ENCODE measurements at places on chromosomes 1 and 21.

GRCh38 chr1:6646499-6647148 lies 22.0 kb downstream of the THAP3 start:
- no peak for DNase-seq

DNA sequence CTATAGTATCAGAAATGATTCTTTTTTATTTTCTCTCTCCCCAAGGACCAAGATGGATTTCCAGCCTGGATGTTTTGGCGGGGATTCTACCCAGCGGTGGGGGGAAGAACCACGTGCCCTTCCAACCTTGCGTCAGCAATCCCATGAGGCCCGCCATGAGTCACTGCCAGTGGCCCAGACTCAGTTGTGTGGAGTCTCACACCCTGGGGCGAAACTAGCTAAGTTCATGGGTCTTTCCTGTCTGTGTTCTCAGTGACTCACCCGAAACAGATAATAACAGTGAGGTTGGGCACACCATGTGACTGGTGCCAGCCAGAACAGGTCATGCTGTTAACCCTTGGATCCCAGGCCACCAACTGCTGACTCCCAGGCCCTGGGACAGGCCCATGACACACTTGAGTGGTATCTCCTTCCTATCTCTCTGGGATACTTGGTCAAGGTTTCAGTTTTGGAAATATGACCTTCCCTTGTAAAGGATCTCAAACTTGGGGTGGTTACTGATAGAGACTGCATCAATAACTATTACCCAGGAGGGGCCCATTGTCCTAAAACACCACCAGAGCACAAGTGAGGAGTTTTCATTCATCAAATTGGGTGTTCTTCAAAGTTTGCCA lies 98.0 kb upstream of the DUSP10 start:
- peak; percentile 23 for DNase-seq

- no peak for DNase-seq
These were observed 7.9 kb downstream of the RPL11 start for GRCh38 chr1:23699280-23700179.

GRCh38 chr1:11518791-11519628 lies 40.1 kb downstream of the DISP3 start:
- no peak for DNase-seq

DNA sequence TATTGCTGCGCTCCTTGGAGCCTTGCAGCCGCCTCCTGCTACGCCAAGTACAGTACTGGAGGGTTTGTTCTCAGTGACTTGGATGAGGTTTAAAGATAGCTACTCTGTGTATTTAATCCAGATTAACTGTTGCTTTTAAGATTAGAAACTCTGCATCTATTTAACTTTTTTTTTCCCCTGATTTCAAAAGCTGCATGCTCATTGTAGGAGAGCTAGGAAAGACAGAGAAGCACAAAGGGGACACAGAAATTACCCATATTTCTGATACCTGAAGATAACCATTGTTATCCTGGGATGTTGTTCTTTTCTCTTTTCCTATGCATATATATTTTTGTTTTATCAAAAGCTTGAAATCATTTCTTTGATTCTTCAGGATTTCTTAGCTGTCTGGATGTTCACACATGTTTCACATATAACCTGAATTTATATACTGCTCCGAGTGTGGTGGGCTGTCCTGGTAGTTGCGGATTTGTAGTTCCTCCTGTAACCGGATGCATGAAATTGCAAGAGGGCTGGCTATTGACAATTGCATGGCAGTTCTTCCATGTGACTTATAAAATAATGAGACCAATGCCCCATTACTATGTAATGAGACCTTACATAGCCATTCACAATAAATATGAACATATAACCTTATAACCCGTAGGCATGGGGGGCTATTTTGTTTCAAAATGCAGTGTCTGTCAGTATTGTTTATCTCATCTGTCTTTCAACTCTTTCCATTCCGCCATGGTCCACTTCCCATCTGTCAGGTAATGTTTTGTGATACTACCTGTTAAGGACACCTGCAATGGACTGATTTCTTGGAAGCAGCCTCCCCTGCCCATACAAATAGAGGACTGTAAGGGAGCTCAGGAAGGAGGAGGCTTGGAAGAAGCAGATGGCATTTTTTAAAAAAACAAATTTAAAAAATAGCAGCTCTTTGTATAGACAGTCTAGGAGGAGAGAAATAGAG lies 1.4 kb downstream of the RAVER2 start:
- DNase-seq, result no peak

GRCh38 chr1:230104395-230105244 lies 37.6 kb downstream of the GALNT2 start:
- peak; percentile 29 for DNase-seq

GRCh38 chr1:193355178-193355577 lies 168.8 kb upstream of the B3GALT2 start:
- no peak for DNase-seq

- no peak for DNase-seq
These were observed 98.9 kb downstream of the DHRS3 start for GRCh38 chr1:12518931-12519692.

DNA sequence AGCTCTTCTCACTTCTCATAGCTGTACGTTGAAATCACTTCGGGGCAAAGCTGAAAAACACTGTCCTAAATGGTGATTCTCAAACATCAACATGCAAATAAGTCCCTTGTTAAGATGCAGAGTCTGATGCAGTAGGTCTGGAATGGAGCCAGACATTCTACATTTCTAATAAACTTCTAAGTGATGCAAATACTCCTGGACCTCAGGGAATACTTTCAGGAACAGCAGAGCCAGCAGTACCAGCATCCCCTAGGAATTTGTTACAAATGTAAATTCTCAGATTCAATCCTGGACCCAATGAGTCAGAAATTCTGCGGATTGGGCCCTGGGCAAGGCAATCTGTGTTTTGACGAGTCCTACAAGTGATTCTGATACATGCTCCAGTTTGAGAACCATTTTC lies 152.3 kb downstream of the PCNX2 start:
- DNase-seq, result no peak

GRCh38 chr1:58971629-58972140 lies 187.8 kb upstream of the JUN start:
- no peak for DNase-seq

- DNase-seq, result no peak
These were observed 43.0 kb downstream of the NPHP4 start for GRCh38 chr1:5949085-5949760.

DNA sequence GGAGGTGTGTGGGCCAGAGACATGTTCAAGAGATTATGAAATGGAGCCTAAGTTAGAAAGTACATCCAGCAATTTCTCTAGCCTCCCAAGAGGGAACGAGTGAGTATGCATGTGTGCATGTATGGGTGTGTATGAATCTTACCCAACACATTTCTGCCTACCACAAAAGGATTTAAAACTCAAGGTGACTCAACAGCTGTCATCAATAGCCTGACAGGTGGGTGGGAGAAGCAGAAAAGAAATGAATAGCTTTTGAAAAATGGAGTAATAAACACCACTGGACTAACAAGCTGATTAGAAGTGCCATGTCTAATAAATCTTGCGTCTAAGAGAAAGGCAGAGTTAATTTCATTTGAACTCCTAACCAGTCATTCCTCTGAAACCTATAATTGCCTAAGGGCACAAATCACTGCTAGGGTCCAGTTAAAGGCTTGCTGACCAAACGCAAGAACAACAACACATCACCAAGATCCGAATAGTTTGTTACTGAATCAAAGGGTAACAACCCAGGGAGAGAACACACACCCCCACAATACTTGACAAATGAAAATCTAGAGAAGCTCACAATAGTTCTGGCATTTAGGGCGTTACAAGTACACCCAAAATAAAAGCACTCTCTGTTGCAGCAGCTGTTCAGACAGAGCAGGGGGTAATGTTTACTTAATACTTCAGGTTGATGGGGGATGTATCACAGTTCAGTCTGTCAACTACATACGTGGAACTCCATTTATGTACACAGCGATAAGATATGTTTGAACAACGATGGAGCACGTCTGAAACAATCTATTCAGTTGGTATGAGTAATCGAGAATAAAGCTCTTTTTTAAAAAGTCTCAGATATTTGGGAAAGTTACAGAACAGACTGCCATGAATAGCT lies 1.4 kb downstream of the KIAA0319L start:
- no peak for DNase-seq

- DNase-seq, result no peak
These were observed 8.1 kb downstream of the PSMG1 start for GRCh38 chr21:39175154-39175553.

DNA sequence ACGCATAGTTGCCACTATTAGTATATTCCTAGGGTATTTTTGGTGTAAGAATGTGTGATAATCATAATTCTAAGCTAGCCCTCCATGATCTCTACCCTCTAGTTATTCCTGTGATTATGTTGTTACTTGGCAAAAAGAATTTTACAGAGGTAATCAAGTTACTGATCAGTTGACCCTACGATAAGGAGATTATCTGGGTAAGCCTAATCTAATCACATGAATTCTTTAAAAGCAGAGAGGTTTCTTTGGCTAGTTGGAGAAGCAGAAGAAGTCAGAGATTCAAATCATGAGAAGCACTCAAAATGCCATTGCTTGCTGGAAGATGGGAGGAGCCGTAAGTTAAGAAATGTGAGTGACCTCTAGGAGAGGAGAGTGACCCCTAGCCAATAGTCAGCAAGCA lies 72.7 kb downstream of the RPE65 start:
- no peak for DNase-seq

DNA sequence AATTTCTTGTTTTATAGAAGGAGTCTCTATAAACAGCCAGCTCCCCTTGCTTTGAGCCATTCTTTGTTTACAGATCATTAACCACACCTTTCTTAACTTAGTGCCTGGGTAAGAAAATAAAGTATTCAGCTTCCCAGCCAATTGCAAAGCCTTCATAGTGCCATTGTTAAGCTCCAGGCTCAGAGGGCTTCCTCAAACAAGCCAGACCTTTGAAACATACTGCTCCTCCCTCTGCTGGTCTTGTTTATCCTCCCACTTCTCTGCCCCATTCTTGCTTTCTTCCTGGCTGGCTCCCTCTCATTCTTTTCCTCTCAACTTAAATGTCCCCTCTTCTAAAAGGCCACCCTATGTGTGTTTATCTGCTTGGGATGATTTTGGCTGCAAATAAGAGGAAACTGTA lies 319.4 kb upstream of the ST6GALNAC5 start:
- DNase-seq, result no peak

GRCh38 chr1:27863538-27863915 lies 8.8 kb upstream of the THEMIS2 start:
- no peak for DNase-seq

- DNase-seq, result no peak
These were observed 324.9 kb upstream of the SNX7 start for GRCh38 chr1:98336472-98337083.

DNA sequence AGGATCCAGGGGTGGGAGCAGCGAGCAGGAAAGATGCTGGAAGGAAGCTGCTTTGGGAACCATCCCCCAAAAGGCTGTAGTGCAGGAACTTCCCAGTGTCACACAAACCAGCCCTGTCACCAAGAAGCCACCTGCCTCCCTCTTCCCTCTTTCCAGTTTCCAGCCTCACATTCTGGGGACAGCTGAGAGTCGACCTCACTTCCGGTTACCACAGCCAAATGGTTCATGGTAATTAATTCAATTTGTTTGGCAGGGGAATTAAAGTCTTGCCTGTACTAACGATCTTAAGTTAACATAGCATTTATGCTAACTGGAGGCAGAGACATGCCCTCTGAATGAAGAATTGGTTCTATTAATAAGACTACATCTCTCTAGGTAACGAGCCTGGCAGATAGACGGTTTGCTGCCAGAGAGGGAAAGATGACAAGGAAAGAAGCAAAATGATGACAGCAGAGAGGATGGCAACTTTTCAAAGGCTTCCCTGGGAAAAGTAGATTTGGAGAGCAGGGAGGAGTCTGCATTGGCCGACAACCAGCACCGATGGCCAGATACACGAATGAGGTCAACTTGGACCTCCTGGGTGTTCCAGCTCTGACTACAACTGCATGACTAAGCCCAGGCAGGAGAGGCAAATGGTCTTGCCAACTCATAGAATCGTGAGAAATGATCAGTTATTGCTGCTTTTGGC lies 64.1 kb downstream of the TMCO4 start:
- no peak for DNase-seq

GRCh38 chr1:39214998-39215873 lies 10.7 kb downstream of the MACF1 start:
- DNase-seq, result no peak

DNA sequence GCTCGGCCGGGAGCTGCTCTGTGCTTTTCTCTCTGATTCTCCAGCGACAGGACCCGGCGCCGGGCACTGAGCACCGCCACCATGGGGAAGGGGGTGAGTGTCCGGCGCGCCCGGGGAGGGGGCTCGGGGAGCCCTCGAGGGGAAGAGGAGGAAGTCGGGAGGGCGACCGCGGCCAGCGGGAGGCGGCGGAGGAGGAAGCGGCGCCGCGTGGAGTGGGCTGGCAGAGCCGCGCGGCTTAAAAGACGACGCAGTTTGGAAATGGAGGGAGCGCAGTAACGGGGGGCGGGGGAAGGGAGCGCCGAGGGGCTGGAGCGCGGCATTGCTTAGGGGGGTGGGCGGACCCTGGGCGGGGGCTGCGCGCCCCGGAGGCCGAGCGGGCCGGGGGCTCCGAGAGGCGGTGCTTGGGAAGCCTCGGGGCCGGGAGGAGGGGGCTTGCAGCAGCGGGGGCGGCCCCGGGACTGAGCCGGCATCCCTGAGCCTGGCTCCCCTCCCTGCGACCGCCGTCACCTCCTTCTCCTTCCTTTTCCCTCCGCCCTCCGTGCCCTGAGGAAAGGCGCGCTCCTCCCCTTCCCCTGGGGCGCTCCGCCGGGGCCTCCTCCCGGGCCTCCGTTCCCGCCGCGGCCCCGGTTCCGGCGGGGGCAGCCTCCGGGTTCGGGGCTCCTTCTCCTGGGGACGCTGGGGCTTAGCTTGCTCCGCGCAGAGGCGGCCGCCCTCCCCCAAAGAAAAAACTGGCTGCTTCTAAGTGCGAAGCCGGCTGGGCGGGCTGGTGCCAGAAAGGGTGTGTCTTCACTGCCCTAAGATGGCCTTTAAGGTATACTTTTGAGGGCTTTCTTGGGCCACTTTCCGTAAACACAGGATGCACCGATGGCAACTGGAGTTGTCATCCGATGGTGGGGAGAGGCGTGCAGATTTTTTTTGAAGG lies 648 bp downstream of the ATP1A1 start:
- DNase-seq, result peak; percentile 18

GRCh38 chr1:51551081-51551480 lies 32.0 kb upstream of the EPS15 start:
- DNase-seq, result no peak

DNA sequence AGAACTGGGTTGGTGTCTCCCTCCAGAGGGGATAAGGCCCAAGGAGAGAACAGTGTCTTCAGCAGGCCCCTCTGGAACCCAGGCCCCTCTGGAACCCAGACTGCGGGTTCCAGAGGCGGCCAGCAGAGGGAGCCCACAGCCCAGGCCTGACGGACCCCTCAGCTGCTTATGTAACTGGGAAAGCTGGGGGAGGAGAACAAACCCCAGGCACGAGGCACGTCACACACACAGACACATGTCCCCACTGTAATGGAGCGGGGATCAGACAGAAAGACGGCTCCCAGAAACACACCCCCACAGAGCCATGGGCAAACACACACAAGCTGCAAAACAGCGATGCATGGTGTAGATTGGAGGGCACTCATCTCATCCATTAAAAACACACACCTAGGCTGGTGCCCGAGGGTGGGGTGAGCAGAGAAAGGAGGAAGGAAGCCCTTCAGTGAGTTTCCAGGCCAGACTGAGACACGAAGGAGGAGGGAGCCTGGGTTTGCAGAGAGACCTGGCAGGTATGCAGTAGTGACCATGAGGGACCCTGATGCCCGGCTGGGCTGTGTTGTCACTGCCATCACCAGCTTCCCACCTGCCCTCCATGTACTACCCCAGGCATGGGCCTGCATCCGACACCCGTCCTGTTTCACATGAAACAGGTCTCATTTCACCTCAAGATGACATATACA lies 2.8 kb upstream of the IGSF8 start:
- peak; percentile 54 for DNase-seq

GRCh38 chr1:221776495-221777301 lies 34.8 kb upstream of the DUSP10 start:
- DNase-seq, result no peak

GRCh38 chr1:151888972-151889570 lies 20.2 kb downstream of the THEM4 start:
- DNase-seq, result no peak

All from stimulated activated CD4-positive, alpha-beta T cell treated with anti-CD3 and anti-CD28 coated beads, Interleukin-1b, Interleukin-23, amount 100 ng/mL, for 1 hour (primary cell).